MM.1S (cell line): ENCODE measurements at places on chromosomes 4 and X.

DNA sequence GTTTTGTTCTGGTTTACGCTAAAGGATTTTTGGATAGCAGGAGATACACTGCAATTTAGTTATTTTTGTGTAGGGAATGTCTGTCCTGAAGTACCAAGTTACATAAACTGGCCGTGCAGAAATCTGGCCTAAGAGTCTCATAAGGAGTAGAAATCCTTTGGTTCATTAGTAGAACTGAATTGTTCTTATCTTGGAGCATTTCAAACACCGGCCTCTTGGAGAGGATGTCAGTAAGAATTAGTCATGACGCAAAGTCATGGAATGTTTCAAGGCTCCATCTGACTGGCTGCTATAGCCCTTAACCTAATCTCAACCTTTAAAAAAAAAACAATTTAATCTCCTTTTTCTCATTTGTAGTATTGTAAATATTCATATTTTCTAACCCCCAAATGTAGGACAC, 15.2 kb downstream of the PDLIM3 start:
- DNase-seq: no peak

DNA sequence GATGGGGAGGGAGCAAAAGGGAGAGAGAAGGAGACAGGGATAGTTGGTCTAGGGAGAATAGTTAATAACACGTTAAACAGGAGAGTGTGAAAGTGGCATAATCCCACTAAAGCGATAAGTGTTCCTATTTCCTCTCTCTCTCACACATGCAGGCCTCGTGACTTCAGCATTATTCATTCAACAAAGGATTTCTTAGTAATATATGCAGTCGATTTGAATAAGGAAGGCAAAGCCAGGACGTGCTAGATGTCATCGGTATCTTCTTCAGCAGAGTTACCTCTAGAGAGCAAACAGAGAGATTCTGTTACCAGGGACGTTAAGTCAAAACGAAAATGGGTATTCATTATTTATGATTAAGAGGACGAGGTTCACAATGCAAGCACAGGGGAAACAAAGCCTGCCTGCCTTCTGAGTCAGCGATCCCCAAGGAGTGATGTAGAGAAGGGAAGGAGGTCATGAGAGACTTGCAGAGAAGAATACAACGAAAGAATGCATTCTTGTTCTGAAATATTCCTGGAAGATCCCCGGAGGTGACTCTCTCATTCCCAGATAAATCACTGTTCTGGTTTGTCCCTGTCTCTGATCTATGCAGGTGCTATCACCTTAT, 1048.4 kb downstream of the NLGN4X start:
- no peak for DNase-seq

- DNase-seq: no peak
These were observed 490.4 kb downstream of the CENPC start for GRCh38 chr4:67054896-67055295.

GRCh38 chr4:24999392-25000089, 31.2 kb downstream of the LGI2 start:
- no peak for DNase-seq

DNA sequence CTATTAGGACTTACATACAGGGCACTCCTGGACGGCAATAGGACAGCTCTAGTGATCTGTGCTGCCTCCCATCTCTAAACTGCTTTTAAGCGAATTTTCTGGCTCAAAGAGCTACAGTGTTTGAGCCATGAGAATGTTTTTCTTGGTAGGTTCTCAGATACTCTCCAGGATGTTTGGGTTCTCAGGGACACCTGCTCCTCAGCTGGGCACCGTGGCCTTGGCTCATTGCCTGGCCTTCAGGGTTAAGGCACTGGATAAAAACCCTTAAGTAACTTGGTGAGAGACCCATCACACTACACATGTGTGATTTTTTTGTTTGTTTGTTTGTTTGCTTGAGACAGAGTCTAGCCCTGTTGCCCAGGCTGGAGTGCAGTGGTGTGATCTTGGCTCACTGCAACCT, 38.5 kb upstream of the HERC5 start:
- DNase-seq: no peak
